ENCODE measurements at places on chromosomes 2 and 18.

- no peak for DNase-seq
Measured at GRCh38 chr18:22882084-22882483, 51.0 kb upstream of the RBBP8 start.

DNA sequence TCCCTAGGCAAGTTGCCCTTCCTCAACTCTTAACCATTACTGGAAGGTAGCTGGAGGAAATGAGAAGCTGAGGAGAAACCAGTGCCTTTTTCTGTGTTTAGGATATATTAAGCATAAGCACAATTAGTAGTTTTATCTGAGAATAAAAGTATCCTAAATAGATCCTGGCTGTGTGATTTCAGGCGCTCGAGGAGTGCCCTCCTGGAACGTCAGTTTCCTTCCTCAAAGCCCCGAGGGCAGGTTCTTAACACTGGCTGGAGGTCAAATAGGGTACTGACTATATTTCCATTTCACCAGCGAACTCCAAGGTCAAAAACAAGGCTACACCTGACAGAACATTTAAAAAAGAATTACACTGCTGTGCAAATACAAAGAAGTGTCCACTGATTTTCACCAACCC, 1.5 kb upstream of the STON1 start:
- DNase-seq, result no peak

DNA sequence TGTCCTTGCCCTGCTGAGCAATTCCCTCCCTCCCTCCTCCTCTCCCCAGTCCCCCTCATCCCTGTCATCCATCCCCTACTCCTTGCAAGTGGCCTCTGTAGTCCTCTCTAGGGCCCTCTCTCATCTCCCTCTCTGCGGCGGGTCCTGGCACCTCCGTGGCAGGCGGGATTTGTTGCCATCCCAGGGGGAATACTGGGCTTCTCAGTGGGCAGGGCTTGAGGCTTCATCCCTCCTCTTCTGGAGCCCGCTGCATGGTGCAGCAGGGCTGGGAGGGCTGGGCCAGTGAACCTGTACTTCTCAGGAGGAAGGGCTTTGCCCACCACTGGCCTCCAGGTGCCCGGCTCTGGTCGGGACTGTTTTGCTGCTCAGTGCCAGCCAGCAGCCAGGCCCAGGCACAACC, 216.2 kb downstream of the TFCP2L1 start:
- DNase-seq, result no peak

DNA sequence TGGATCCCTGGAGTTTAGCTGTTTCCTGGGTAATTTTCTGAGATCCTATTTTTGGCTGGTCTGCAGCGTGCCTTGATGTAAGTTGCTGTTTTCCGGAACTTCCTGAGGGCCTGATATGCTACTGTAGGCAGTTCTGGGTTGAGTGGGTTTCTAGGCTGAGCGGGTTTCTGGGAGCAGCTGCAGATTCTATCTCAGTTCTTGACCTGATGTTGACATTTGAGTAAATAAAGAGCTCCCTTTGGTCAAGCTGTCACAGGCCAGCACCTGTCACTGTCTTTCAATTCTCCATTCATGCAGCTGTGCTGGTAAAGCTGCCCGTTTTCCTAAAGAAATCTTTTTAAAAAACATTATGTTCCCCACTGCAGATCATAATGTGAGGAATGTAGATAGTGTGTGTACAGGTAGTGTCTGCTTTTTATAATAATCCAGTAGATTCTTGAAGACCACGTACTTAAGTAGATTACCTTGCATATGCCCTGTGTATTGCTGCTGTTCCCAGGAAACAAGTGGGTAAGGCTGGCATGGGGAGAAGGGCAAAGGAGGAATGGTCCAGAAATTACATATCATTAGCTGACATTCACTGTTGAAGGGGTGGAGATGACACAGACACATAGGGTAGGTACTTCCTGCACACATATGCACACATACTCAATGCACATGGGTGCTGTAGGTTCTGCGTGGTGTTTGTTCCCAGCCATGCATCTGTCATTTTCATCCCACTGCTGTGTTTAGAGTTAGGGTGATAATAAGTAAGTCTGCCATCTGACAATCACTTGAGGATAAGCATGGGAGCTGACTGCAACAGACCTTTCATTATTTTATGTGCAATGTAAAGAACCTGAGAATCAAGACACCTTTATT, 25.9 kb downstream of the CD28 start:
- no peak for DNase-seq

DNA sequence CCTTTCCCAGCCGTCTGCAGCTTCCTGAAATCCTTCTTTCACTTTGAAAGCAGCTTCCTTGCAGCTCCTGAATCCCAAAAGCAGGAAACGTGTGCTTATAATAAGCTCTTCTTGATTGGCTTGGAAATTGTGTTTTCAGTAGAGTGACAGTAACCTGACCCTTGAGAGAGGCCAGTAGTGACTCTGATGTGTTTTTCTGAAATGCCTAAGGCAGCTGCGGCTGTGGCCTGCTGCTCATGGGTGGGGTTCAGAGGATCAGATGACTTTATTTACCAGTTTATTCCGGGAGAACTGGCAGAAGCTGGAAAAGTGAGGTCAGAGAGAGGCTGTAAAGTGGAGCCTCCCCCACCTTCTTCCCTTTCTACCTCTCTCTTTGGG, 31.9 kb upstream of the RPIA start:
- DNase-seq, result no peak

DNA sequence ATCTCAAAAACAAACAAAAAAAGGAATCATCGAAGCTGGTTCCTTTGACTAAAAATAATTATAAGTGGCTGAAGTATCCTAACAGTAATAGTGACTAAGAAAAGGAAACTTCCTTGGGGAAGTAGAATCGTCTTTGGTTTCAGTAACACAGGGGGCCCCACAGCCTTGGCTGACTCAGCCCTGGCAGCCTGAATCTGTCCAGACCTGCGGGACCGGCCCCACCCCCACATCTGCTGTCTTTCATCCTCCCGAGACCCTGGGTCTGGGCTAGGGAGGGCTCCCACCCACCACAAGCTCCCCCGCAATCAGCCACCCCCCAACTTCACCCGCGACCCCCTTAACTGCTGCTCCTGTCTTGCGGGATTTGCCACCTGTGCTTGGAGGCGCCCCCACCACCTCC, 1452.6 kb upstream of the ACVR2A start:
- no peak for DNase-seq
